Brain pericyte (primary cell): ENCODE measurements at places on chromosomes 2 and 18.

DNA sequence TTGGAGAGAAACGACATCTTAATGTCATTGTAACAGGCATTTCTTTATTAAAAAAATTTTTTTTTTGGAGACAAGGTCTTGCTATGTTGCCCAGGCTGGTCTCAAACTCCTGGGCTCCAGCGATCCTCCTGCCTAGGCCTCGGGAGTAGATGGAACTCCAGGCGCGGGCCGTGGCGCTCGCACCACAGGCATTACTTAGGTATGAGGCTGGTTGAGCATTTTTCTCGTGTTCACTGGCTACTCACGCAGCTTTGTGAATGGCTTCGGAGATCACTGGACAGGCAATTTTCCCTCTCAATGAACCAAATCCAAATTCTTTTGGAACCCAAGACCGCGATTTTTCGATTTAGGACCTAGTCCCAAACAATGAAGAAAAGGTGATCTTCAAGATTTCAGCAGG is 795 bp upstream of the TCF7L1 start:
- no peak for DNase-seq

DNA sequence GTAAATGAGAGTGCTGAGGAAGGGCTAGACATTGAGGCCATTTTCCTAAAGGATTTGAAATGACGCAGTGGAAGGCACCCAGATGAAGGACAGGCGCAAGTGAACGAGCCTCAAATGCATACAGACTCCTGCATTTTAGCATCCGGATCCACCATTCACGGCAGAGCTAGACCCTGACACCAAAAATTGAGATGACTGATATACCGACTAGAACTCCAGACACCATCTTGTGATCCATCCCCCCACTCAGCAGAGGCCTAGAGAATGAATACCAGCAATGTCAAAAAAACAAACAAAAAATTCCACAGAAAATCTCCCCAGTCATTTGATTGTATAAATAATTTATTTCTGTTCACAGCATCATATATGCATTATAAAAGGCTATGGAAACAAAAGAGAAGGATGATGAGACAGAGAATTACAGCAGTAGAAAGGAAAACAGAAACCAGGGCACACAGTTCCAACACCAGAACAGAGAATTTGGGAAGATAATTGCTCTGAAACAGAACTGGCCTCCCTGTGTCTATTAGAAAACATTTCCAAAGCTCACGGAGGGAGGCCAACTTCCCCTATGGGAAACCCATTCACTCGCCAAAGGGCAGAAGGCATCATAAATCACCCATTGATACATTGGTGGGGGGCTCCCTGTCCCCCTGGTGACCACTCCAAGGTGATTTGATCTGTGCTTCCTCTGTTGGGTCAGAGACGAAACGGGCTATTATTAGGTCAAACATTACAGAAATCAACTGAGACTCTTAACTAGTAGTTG is 4.0 kb downstream of the ARL4C start:
- no peak for DNase-seq

GRCh38 chr2:241003369-241003768 is 5.0 kb downstream of the SNED1 start:
- no peak for DNase-seq

DNA sequence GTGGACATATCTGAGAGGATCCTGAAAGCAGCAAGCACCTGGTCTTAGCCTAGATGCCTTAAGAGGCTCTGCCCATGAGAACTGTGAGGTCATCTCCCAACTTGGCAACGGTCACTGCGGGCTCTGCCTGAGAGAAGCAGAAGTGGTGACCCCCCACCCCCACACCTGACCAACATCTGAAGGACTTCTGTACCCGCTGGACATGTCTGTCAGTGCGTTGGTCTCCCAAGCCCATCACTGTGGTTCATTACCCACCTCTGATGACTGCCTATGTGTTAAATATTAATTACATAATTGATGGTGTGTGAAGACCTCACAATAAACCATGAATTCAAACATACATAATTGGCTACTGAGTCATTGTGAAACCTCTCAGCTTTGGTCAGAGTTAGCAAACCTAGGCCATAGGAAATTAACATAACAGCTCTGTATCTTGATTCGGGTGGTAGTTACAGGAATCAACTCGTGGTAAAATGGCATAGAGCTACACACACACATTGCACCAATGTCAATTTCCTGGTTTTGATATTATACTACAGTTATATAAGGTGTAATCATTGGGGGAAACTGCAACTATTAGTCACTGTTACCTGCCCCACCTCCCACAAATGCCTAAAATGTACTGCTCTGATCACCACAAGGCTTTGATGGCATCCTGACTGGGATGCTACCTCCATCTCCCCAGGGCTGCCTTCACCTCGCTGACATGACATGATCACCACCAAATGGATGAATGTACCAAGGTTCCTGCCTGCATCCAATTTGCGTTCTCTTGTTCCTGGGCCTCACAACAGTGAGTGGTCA is 4.3 kb upstream of the GALNT1 start:
- no peak for DNase-seq

- no peak for DNase-seq
Observed at GRCh38 chr2:67213270-67213670, 183.9 kb upstream of the ETAA1 start.

DNA sequence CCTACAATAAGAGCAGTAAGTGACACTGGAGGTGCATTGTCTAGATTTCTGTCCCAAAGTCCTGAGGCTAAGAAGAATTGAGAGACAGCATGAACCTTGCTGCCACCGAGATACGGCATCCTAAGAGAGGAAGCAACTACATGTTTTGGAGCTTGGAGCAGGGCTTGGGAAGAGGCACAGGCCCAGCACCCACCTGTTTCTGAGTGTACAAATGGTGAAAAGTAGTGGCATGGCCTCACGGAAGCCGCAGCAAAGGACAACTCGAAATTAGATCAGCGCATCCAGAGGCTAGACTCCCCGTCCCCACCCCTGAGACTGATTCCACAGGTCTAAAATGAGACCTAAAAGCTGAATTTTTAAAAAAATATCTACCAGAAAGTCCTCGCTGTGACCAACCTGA is 127.5 kb downstream of the PTGR3 start:
- DNase-seq = no peak

- peak; percentile 59 for DNase-seq
Observed at GRCh38 chr18:68796936-68797690, 767 bp upstream of the CCDC102B start.

DNA sequence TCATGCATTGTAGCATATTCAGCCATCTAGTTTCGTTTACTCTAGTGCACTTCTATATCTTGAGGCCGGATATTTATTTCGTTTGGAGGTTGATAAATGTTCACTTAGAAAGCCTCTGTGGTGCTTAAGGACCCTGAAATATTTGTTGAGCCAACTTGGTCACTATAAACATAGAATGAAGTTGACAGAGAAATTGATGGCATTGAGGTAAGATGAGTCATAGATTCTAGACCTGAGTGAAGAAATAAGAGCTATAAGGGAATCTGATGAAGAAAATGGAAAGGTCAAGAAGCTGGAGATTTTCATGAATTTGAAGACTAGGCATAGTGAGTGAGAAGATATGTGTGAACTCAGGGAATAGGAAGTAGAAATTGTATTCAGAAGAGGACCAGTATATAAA is 35.9 kb downstream of the EPC2 start:
- DNase-seq = no peak

GRCh38 chr2:58138396-58139030 is 91.9 kb downstream of the VRK2 start:
- DNase-seq = no peak

GRCh38 chr2:239249776-239250175 is 151.0 kb downstream of the HDAC4 start:
- DNase-seq = no peak

GRCh38 chr2:182818501-182818900 is 47.9 kb downstream of the FRZB start:
- no peak for DNase-seq

DNA sequence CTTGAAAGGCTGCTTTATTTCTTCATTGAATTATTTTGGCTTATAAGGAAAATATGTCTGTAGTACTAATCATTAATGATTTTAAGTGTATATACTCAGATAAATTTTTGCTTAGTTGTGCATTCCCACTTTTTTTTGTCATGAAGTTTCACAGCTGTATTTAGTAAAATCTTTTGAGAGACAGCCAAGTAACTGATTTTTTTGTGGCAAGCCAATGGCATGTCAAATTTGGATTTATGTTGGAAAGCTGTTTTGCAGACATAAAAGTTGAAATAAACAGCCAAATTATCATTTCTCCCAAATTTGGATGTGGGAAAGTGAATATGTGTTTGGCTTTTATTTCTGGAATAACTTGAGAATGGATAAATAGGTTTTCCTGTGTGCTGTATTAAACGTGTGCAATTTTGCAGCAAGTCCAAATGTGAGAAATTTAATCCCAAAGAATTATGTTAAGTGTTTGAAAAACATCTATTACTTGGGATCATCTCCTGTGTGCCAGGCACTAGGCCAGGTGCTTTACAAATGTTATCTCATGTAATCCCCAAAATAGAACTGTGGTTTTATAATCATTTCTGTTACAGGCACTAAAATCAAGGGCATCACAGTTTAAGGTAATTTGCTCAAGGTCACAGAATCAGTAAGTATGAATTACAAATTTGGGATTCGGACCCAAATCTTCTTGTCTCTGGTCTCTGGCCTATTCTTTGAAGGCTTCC is 160.4 kb downstream of the PTPRM start:
- DNase-seq = no peak

DNA sequence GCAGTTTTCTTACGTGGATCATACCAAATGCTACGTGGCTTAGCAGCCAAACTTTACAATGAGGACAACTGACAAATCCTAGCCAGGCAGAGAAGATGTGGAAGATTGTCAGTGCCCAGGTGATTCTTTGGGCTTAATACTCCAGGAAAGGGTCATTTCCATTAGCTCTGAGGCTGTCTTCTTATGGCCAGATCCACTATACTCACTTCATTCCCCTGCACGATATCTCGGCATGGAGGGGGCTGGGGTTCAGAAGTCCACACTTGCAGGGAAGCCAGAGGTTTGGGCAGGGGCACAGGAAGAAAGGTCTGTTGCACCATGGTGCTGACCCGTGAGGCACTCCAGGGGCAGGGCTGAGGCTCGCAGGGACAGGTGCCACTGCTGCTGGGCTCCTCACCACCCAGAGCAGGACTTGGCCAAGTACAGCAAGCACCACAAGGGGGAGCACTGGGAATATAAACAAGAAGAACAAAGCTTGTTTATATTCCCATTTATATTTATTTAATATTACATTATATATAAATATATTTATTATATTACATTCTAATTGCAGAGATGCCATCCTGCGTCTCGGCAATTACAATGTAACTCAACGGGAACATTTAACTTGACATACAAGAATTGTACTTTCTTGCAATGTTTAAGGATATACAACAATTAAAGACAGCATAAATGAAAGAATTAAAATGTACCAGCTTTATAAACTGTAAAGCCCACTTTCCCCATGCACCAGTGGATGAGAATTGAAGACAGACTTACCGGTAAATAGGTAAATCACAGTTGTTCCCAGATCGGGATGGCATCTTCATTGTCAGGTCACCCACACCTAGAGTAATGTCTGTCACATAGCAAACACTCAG is 27.2 kb downstream of the CLUL1 start:
- DNase-seq = no peak

DNA sequence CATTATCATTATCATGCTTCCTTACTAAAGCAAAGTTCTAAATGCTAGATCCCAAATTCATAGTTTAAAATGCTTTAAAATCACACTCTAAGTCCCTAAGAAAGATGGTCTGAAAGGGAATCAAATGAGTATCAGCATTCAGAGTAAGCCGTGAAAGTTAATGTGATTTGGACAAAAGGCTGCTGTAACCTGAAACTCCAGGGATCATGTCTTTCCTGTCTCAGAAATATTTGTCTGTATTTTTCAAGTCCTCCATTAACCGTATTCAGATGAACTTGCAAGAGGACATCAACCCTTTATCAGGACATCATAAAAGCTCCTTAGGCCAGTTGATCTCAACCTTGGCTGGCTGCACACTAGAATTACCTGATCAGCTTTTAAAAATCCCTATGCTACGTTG is 324.3 kb upstream of the PKDCC start:
- DNase-seq = no peak

GRCh38 chr2:213281156-213281555 is 3.1 kb upstream of the SPAG16 start:
- DNase-seq = no peak
